AML-193 (cell line): ENCODE measurements at places on chromosomes 11 and 22.

DNA sequence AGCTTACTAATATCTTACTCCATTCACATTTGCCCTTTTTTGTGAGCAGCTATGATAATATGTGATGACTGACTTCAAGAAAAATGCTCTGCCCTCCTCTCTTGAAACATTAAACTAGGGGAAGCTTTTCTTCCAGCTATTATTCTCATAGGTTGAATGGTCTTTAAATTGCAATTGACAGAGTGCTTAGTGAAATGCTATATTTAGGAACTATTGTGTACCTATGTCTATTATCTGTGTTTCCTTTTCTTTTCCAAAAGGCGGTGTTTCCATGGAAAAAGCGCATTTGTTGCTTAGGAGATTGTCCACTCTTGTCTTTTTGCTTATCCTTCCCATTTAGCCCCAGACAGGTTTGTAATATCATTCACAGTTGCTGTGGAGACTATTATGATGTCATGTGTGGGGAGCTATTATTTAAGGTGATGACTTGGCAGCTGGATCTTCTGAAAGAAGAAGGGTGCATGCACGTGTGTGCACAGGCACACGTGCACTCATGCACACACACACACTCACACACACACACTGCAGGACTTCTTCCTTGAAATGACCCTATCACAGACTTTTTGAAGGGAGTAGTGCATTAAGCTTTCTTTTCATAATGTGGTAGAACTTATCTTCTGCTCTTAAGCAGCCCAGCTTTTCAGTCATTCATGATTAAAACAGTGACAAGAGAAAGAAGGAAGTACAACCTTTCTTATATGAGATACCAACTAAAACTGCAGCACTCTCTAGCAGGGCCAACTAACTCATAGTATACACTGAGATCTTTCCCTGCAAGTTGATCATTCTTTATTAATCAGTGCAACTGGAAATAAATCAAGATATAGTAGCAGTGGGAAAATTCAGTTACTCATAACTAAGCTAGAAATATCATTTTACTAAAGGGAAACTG, 340.8 kb upstream of the MTNR1B start:
- no peak for DNase-seq

DNA sequence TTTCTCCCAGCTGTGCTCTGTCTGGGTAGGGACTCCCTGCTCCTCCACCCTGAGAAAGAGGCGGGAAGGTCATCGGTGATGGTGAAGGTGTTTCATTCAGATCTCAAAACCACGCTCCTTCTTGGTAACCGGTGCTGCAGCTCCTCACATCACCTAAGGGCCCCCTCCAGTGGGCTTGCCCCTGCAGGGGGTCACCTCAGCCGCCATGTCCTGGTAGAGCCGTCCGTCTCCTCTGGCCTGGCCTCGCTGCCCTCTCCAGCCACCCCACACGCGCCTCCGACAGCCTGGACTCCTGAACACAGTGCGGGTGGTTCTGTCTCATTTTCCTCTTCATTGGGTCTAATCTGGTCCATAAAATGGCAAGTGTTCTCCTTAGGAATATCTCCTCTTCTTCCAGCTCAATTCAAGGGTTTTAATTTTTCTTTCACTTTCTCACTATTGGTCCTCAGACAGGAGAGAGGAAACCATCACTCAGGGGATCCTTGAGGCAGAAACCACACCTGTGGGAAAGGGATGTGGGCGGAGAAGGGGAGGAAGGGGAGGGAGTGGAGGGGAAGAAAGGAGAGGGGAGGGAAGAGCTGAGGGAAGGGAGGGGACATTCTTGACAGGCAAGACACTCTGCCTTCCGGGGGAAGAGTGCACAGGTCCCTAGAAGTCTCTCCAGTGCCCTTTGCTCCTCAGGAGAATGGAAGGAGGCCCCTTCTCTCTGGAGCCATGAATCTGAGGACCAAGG, 1338.4 kb downstream of the TBC1D22A start:
- DNase-seq: no peak

GRCh38 chr11:93520726-93521509, 22.3 kb downstream of the SMCO4 start:
- no peak for DNase-seq

- no peak for DNase-seq
Measured at GRCh38 chr11:6273188-6273587, 13.6 kb downstream of the CCKBR start.

DNA sequence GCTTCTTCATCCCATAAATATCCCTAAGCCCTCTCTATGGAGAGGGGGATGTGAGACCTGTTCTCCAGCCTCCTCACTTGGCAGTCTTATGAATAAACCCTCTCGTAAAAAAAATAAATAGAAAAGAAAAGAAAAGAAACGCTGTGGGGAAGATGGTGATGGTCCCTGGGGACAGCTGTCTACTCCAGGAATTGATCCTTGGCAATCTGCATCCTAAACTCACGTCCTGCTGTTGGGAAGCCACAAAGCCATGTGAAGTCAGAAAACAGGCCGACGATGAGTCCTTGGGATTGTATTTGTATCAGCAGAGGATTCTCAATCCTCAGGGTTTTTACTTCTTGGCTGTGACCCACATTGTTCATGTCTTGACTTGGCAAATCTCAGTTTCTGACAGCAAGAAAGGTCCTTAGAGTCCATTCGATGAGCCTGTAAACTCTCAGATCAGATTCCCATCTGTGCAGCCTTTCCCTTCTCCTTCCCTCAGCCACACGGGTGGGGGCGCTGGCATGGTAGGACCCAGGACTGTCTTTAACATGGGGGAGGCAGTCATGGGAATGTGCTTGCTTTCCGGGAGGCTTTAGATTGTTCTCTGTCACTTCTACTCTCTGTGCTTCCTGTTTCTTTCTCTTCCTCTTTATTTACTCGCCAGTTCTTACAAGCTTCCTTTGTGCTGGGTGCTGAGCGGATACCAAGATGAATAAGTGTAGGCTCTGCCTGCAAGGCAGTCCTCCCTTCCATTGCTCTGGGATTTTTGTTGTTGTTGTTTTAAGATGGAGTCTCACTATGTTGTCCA, 24.9 kb downstream of the TCP11L1 start:
- DNase-seq: peak; percentile 47

DNA sequence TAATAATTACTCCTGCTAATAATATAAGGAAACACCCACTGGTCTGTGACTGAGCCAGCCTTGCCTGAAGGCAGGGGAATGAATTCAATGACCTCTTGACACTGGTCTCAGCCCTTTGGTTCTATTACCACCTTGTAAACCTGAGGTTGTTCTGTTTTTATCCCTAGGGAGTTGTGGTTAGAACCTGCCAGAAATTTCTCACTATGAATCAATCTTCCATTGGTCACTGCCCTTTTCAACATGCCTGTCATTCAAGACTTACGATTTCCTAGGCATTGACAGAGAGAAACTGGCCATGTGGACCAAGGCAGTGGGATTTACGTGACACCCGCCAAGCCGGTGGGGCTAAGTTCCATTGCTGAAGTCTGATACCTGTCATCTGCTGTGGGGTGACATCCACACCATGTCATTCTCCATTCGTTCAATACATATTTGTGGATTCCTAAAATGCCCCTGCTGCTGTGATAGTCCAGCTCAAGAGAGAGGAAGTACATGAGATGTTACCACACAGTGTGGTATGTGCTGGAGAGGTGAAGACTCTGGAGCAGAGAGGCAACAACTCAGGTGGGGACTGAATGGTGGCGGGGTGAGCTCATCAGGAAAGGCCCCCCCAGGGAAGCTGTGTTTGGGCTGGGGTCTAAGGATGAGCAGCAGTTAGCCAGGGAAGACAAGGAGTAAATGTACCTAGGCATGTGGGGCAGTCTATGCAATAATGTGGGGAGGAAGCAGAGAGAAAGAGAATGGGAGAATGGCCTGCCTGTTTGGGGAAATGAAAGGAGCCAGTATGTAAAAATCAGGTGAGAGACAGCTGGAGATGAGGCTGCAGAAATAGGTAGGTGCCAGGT, 15.2 kb upstream of the EHF start:
- DNase-seq: peak; percentile 39

DNA sequence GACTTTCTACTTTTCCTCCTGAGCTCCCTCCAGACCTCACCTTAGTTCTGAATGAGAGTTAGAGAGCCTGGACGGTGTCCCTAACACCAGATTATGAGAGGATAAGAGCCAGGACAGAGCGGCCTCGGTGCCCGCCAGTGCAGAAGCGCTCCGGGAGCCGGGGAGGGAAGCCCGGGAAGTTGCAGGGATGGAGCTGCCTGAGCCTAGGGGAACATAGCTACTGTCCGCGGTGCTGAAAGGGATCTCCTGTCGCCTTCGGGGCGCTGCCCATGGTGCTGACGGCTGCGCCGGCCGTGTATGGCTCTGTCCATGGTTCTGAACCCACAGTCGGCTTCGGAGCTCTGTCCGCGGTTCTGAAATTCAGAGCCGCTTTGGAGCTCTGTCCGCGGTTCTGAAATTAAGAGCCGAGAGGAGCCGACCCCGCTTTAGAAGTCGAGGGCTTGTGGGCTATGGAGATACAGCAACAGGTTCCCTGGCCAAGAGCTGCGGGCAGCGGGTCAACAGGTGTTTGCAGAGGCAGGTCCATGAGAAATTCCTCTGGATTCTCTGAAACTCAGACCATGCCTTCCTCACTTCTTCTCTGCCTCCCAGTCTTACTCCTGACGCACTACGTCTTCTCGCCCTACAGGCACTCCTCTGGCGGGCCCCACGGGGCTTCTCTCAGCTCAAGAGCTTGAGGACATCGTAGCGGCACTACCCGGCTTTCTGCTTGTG, 814 bp downstream of the NPAS4 start:
- peak; percentile 64 for DNase-seq

- peak; percentile 63 for DNase-seq
Measured at GRCh38 chr22:44085743-44086270, 61.7 kb downstream of the PARVB start.

DNA sequence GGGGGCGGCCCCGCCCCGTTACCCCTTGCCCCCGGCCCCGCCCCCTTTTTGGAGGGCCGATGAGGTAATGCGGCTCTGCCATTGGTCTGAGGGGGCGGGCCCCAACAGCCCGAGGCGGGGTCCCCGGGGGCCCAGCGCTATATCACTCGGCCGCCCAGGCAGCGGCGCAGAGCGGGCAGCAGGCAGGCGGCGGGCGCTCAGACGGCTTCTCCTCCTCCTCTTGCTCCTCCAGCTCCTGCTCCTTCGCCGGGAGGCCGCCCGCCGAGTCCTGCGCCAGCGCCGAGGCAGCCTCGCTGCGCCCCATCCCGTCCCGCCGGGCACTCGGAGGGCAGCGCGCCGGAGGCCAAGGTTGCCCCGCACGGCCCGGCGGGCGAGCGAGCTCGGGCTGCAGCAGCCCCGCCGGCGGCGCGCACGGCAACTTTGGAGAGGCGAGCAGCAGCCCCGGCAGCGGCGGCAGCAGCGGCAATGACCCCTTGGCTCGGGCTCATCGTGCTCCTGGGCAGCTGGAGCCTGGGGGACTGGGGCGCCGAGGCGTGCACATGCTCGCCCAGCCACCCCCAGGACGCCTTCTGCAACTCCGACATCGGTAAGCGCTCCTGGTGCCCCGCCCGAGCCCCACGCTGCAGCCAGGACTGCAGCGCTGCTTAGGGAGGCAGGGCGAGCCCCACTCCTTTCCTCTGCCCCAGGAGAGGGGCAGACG, at the start of gene TIMP3:
TSS of gene TIMP3 (plus strand) at position 169 of the 700 bp plus-strand sequence. CDS start at position 466, 297 bp downstream.
- DNase-seq: no peak
